ENCODE measurements at places on chromosomes 16 and 17.

- no peak for DNase-seq
Measured at GRCh38 chr16:12881182-12881581, 20.2 kb upstream of the SHISA9 start.

- no peak for DNase-seq
Measured at GRCh38 chr17:76333673-76334505, 19.8 kb downstream of the PRPSAP1 start.

DNA sequence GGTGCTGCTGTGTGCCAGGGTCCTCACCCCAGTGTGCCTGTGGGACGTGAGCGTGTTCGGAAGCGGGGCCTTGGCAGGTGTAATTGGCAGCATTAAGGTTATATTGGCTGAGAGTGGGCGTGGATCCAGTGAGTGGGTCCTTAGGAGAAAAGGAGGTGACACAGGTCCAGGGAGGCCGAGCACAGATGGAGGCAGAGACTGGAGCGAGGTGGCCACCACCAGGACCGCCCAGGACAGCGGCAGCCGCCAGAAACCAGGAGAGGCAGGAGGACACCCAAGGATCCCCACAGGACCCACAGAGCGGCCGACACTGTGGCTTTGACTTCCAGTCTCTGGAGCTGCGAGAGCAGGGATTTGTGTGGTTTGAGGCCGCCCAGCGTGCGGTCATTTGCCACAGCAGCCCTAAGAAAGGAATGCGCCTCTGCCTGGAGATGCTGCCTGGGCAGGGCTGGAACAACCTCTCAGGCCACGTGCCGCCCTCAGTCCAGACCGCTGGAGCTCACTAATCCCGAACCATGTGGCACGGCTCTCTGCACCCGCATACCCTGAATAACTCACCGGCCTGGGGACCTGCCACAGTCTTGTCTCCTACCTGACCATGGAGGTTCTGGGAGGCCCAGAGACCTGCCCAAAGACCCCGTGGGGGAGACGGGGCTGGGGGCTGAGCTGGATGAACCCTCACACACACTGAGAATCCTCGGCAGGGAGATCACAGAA lies 45.4 kb downstream of the SOX8 start:
- no peak for DNase-seq

DNA sequence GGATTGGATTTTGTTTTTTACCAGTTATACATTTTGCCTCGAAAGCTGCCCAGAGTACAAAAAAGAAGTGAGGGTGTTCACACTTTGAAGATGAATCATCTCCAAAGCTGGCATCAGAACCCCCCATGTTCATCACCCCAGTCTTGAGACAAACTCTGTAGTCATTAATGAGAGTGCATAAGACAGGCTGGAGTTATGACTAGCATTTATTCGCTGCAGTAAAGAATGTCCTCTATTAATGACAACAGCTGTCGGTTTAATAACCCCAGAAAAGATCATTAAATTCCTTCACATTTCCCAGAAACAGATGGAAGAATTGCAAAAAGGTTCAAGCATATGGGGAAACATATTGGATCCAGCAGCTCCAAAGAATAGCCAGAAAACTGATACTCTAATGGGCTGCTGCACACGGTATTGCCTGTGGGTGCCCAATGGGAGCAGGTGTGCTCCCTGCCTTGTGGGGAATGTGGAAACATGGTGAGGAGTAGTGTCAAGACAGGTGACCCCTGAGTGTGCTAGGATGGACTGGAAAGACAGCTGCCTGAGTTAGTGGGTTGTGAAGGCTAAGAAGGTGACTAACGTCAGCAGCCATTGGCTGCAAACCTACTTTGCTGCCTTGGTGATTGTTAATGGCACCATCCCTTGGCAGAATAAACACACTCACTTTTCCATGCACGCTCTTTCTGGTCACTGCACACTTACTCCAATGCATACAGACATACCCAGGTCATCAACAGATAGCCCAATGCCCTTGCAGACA lies 81.9 kb downstream of the AIPL1 start:
- no peak for DNase-seq

DNA sequence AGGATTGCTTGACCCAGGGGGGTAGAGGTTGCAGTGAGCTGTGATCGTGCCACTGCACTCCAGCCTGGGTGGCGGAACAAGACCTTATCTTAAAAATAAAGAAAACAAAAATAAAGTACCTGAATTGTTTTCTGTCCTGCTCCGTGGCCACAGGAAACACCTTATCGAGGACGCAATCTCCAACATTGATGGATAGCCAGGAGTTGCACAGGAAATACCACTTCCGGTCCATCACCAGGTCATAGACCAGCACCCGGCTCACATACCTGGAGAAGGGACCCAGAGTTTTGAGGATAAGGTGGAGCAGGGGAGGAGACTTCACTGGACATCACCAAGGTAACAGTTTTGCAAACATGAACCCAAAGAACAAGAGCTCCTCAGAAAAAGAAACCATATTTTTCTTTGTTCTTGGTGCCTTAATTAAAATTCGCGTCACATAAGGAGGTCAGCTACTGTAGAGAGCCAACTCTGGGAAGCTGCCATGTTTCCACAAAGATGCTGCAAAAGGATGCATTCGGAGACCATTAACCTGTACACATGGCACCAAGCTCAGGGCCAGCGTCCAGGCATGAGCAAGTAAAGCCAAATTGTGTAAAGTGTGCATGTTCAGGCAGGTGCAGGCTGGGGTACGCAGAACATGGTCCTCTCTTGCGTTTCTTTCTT lies 55.6 kb upstream of the GCSH start:
- DNase-seq: no peak

GRCh38 chr17:69733171-69734012 lies 318.9 kb downstream of the MAP2K6 start:
- DNase-seq: no peak

Data from Kasumi-1 (cell line).